T-helper 17 cell (primary cell): ENCODE measurements at places on chromosomes 5 and 9.
A peak's percentile ranks its signal among the peaks of the same experiment; 100 is the strongest.

DNA sequence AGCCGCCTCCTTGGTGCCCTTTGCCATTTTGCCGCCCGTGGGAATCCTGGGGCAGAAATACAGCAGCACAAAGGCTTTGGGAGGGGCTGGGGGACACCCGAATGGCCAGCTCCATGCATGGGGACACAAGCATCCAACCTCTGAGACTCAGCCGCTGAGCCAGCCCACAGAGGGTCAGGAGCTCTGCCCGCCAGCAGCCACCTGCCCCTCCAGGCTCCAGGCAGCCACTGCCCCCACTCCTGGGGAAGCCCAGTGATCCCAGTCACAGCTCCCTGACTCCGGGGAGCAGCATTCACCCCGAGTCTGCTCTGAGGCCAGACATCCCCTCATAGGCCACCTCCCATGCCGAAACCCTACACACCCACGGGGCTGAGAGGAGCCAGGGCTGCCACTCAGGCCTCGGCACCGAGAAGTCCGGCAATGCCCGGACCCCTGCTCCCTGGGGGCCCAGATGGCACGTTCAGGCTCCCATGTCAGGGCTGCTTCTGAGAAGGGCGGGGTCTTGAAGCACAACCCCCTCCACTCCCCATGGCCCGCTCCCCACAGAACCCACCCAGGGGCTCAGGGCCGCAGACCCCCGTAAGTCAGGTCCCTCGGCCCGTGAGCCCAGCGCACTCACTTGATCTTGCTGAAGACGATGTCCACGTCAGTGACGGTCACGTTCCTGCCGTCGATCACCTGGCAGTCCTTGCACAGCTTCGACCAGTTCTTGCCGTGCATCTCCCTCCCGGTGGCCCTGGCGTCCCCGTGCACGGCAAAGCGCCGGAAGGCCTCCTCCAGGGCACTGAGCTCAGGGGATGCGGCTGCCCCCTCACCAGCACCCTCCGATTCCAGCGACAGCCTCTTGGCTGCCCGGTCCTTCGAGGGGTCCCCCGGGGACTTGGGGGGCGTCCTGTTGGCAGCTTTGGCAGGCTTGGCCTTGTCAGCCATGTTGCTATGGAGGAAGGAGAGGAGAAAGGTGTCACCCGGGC, 15.7 kb downstream of the TPPP start:
- H3K4me3 ChIP-seq, result peak overlapping the region; percentile 33
- H3K27me3 ChIP-seq, result no peaks in the 10 kb centered on the region
- H3K27ac ChIP-seq, result peak overlapping the region; percentile 60

GRCh38 chr5:6472792-6473191, 24.1 kb downstream of the UBE2QL1 start:
- H3K27ac ChIP-seq, result no peak overlapping the region
- no peak for DNase-seq
- peaks cover 61% of the 10 kb centered on the region for H3K27me3 ChIP-seq
- peaks cover 3% of the 10 kb centered on the region for H3K4me1 ChIP-seq

- H3K36me3 ChIP-seq, result no peaks in the 10 kb centered on the region
- H3K4me1 ChIP-seq, result no peaks in the 10 kb centered on the region
- no peak for DNase-seq
- no peak overlapping the region for H3K4me3 ChIP-seq
- H3K27ac ChIP-seq, result no peak overlapping the region
Observed at GRCh38 chr5:85108471-85108870, 723.8 kb upstream of the EDIL3 start.

GRCh38 chr5:60458666-60459065, 241.3 kb downstream of the DEPDC1B start:
- no peaks in the 10 kb centered on the region for H3K4me1 ChIP-seq
- no peak for DNase-seq
- H3K4me3 ChIP-seq, result no peak overlapping the region
- no peaks in the 10 kb centered on the region for H3K36me3 ChIP-seq
- H3K27ac ChIP-seq, result no peak overlapping the region
- no peaks in the 10 kb centered on the region for H3K27me3 ChIP-seq

DNA sequence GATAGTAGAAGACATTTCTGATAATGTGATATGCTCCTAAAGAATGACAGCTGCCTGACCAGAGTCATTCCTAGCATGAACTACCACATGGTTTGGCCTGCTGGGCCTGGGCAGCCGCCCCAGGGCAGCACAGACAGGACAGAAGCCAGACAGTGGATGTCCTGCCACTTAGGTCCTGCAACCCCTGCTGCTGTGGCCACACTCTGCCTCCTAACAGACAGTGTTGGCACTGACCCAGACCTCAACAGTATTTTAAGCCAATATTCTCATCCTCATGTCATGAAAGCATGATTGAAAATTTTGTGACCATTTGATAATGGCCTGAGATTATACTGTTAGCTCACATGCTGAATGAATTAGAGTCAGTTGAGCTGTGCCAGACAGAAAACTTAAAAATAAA, 15.8 kb downstream of the CENPP start:
- no peak for DNase-seq
- no peak overlapping the region for H3K4me3 ChIP-seq
- H3K4me1 ChIP-seq, result peaks cover 2% of the 10 kb centered on the region
- H3K27ac ChIP-seq, result no peak overlapping the region
- H3K27me3 ChIP-seq, result no peaks in the 10 kb centered on the region

DNA sequence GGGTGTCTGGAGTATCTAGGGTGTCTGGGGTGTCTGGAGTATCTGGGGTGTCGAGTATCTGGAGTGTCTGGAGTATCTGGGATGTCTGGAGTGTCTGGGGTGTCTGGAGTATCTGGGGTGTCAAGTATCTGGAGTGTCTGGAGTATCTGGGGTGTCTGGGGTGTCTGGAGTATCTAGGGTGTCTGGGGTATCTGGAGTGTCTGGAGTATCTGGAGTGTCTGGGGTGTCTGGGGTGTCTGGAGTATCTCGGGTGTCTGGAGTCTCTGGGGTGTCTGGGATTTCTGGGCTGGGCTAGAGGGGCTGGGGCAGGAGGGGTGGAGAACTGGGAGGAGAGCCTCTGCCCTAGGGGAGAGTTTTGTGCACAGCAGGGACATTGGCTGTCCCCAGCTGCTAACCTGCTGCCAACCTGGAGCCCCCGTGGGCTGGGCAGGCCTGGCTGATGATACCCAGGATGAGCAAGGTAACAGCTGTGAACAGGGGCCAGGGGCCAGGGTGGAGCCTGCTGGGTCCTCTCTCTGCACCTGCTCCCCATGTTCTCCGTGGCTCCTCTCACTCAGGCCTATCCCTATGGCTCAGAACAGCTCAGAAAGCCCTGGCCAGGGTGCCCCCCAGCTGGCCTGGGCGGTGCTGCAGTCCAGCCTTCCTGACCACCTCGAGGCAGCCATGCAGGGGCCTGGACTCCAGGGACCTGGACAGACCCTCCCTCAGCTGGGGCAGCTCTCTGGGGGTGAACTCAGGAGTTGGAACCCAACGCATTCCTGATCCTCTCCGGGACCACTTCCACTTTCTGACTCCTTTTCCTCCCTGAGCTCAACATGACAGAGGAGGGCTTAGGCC, 29.9 kb downstream of the LHX3 start:
- H3K36me3 ChIP-seq, result no peaks in the 10 kb centered on the region
- H3K4me3 ChIP-seq, result no peak overlapping the region
- H3K27ac ChIP-seq, result no peak overlapping the region
- DNase-seq, result no peak
- peaks cover 6% of the 10 kb centered on the region for H3K4me1 ChIP-seq
